Naive B cell (primary cell): ENCODE measurements at places on chromosomes 2 and 18.

DNA sequence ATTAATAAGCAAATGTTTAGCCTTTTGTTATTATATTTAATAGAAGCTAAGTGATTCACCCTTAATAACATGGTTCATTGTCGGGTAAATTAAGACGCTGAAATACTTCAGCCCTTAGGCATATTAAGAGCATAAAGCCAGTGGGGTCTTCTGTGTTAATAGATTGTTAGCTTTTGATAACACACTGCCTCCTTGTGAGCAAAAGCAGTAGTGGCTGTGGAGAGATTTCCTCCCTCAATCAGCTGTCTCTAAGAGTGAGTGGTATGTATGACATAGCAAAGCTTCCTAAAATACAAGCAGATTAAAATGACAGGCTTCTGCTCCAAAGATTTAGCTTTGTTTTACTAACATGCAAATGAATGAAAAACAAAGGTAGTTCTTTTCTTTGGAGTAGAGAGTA, 143.7 kb upstream of the SYT4 start:
- DNase-seq = no peak

DNA sequence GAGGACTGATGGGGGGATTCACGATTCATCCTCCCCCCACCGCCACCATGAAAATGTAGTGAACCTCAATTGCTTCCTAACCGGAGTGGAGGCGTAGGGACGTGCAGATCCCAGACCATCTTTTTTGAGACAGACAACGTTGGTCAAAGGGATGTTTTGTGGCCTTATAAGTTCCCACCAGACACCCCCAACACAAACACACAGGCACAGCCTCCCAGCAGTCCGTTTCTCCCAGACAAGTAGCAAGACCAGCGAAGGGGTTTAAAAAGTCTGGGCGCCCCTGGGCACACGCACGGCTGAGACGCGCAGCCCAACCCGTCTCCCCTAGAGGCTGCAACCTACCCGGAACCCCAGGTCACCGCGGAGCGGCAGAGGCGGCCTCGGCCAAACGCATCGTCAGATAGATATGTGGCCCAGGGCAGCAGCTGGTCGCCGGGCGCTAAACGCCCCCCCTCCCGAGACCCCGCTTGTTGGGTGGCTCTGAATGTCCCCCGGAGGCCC, 1.3 kb downstream of the GBX2 start:
- no peak for DNase-seq

- DNase-seq = no peak
Measured at GRCh38 chr18:3538954-3539617, 89.1 kb downstream of the TGIF1 start.

GRCh38 chr2:177830881-177831386, 241.6 kb downstream of the PDE11A start:
- no peak for DNase-seq

DNA sequence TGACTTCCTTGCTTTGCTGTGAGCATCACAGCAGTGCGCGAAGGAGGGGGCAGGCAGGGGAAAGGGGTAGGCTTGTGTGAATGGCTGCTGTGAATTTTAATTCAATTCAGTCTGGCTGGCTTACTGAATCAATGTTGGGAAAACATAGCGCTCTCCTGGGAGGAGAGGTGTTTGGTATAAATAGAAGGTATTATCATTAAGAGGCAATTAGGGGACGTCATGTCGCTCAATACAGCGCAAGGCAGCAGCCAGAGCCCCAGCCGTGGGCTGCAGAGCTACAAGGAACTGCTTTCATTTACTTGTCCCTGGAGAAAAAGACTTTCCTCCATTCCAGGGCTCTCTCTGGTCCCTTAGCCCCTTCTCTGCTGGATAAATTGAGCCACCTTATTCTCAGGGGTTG, 181.4 kb upstream of the MSH6 start:
- no peak for DNase-seq

GRCh38 chr2:175624785-175625184, 377.3 kb downstream of the LNPK start:
- no peak for DNase-seq

- no peak for DNase-seq
Measured at GRCh38 chr18:60235164-60235563, 137.4 kb downstream of the MC4R start.

DNA sequence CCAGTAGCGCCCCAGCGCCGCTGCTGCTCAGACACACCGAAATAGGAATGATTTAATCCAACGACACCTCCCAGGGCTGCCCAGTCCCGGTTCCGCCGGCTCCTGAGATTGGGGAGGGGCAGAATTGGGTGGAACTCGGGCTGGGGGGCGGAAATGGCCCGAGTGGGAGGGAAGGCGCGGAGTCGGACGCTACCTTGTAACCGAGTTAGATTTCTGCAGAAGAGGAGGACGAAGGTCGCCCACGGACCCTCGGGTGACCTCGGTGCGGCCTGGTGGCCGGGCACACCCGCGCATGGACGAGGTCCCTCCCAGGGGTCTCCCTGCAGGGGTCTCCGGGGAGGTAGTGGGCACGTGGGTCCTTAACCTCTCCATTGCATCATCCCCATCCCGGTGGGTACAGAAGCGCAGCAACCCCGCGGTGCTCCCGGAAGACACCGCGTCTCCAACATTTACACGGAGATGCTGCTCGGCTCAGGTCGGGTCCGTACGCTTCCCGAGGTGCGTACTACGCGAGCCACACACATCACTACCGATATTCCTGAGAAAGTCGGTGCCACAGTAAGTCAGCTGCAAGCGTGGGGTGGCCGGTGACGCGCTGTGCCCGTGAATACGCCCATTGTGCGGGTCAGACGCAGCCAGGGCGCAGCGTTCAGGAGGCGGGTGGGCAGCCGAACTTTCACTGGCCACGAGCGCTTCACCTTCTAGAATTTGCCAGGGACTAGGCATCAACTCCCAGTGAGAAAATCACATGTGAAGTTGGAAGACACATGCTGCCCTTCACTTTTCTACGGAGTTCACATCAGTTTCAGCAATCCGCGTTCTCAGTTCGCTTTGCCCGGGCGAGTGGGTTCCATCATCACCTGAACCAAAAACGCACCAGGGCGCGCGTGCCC, 3.0 kb downstream of the ZNF516 start:
- DNase-seq = no peak

DNA sequence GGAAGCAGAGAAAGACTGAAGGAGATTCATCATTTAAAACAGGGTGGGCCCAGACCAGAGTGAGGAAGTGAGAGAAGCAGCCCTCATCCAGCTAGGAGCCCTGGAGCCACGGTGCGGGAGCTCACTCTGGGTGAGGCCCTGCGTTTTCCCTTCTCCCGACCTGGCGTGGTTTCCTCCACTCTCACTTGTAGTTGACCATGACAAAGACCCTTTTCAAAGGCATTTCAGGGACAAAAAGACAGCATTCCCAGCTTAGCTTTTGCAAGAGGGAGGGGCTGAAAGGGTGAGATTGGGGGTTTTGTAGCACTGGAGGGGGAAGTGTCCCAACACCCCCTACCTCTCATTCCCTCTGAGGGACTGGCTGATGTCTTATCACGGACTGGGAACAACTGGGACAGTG, 56.6 kb downstream of the TRPM8 start:
- DNase-seq = no peak

DNA sequence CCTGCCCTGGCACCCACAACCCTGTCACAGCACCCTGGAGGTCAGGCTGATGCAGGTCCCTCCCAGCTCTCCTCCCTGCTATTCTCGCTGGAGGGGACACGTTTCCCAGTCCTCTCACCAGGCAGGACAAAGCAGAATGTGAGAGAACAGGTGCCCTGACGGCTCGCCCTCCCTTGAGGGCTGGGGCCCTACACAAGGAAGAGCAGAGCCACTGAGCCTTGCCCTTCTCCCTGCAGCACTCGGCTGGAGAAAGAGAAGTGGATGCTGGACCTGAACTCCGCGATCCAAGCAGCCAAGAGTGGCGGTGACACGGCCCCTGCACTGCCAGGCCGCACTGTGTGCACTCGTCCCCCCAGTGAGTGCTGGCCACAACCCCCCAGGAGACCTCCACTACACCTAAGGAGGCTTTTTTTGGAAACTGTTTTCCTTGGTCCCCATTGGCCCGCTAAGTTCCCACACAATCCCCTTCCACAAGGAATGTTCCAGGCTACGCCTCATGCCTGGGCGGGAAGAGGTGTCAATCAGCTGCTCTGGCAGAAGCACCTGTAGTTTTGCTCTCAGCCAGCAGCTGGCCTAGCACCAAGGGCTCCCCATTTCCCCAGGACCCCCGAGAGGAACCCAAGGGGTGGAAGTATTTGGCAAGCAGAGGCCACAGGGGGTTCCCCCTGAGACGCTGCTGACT, 17.4 kb downstream of the STK25 start:
- no peak for DNase-seq

- no peak for DNase-seq
Measured at GRCh38 chr2:84435345-84436025, 23.6 kb downstream of the SUCLG1 start.

DNA sequence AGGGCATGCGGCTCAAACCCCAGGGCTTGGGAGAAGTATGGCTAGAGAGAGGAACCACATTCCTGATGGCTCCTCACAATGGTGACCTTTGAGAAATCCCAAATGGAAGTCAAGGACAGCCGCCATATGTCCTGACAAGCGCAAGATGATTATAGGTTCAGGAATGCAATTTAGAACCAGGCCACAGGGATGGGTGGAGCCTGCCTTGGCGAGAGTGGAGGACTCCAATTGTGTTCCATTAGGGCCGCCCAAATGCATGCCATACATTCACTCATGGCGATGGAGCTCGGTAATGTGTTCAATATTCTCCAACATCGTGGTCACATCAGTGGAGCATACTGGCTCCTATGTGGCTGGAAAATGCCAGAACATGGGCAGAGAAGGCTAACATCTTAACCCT, 662.9 kb upstream of the ID2 start:
- DNase-seq = no peak

- no peak for DNase-seq
Measured at GRCh38 chr2:67313536-67313935, 83.6 kb upstream of the ETAA1 start.
